ENCODE measurements at places on chromosomes 3 and 15.

DNA sequence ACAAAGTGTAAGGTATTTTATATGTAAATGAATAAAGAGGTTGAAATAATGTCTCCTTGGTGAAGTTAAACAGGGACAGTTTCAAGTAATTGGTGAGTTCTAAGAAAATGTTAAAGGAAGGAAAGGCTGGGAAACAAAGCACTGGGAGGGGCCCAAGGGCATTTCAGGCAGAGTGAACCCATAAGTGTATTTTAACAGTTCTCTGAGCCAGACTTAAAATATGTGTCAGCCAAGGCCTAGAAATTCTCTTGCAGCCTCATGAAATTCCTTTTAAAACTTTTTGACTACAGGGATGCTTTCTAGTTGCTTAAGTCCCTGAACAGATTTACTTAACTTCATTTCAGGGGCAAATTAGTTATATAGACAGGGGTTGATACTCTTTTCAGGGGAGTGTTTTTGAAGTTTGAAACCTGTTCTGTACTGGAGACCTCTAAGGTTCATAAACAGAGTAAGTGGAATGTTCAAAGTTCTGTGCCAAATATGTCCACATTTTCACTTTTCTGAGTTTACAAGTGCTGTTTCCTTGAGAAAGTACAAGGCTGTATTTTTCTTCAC lies 77.6 kb downstream of the GALK2 start:
- DNase-seq: peak; percentile 66

DNA sequence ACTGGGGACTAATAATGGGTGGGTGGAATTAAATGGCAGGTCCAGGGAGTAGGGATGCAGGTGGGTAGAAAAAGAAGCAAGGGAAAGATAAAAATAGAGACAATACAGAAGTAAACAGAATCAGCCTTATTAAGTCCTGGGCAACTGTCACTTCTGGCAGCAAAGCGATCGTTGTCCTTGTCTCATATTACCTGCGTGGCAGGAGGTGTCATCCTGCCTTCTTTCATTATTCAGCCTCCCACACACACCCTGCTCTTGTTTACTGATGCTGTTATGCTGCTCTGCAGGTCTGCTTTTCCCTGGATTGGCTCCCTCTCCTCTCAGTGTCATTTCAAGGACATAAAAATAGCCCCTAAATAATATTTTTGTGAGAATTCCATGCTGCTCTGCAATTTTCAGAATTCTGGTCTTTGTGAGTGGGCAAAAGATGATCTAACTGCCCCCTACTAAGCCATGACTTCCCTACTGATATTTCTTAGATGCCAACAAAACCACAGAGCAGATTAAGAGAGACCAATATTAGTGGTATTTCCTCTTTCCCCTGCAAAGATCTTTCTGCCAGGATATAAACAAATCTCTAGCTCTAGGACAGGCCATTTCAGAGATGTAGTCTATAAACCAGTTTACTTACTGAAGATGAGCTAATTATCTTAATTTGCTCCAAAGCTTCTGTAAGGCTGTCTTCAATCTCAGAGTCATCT lies 8.5 kb downstream of the VEPH1 start:
- no peak for DNase-seq

GRCh38 chr3:70550723-70551319 lies 238.4 kb upstream of the MDFIC2 start:
- DNase-seq: peak; percentile 43

GRCh38 chr3:154786724-154787123 lies 293.4 kb upstream of the MME start:
- no peak for DNase-seq

DNA sequence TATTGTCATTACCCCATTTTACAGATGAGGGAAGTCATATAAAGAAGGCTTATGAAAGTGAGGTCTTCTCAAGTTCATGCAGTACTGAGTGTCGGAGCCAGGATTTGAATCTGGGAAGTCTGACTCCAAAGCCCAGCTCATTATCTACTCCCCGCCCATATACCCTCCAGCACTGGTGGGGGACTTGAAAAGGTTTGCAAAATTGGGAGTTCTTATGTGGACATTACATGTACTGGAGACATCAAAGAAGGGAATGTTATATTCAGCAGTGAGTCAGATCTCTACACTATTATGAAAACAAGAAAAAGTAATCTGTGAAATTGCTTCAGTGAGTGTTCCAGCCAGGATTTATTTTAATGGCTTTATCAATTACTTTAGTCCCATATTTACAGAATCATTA lies 185.2 kb upstream of the CADPS start:
- DNase-seq: no peak

DNA sequence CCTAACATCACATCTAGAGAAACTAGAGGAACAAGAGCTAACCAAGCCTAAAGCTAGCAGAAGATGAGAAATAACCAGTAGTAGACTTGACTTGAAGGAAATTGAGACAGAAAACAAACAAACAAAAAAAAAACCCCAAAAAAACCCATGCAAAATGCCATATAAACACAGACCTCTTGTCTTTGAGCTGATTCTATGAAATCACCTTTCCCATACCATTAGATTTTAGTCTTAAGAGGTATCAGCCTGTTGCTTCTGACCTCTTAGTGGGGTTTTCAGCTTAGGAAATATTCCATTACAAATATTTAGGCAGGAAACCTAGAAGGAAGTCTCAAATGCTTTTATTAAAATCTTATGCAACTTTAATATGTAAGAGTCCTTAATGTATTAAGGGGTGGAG lies 23.9 kb upstream of the ST3GAL6 start:
- no peak for DNase-seq

- no peak for DNase-seq
These were observed 545.0 kb downstream of the SI start for GRCh38 chr3:164533275-164533674.

GRCh38 chr15:53759411-53759931 lies at the start of gene WDR72:
Gene WDR72, minus strand, starts transcription at chr15:53759663. Its CDS starts 26,514 bp downstream, at chr15:53733149.
- DNase-seq: peak; percentile 51

DNA sequence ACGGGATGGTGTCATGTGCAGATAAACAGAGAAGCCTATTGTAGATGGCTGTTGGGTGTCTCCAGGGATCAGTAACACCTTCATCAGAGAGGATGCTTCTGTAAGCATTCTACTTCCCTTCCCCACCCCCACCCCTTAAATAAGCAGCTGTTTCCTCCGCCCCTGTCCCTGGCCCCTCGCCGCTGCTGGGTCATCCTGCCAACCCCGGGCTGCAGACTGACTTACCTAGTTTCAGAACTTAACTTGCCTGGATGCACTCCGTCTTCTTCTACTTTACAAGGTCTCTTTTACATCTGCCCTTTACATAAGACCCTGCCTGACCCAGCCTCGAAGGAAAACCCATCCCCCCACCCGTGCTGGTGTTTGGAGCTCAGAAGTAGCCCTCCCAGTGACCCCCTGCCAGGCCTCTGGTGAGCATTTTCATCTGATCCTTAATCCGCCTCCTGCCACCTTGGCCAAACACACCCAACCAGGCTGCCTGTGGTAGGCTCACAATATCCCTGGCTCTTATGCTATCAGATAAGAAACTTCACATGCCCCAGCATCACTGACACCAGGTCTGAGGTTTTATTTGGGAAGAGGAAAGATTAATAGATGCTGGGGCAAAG lies 103.0 kb upstream of the HES1 start:
- peak; percentile 24 for DNase-seq

DNA sequence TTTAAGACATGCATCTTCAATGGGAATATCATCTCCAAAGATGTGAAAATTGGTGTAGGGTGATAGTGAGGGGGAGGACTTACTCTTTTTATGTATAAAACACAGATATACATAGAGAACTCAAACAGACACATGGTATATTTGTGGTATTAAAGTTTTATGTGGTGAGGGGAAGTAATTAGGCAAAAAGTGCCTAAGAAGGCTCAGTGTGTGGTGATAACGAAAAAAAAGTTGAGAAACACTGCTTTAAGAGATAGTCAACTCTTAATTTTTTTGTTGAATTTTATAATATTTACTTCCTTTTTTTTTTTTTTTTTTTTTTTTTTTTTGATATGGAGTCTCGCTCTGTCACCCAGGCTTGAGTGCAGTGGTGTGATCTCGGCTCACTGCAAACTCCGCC lies 174.2 kb upstream of the FRMD4B start:
- DNase-seq: no peak

DNA sequence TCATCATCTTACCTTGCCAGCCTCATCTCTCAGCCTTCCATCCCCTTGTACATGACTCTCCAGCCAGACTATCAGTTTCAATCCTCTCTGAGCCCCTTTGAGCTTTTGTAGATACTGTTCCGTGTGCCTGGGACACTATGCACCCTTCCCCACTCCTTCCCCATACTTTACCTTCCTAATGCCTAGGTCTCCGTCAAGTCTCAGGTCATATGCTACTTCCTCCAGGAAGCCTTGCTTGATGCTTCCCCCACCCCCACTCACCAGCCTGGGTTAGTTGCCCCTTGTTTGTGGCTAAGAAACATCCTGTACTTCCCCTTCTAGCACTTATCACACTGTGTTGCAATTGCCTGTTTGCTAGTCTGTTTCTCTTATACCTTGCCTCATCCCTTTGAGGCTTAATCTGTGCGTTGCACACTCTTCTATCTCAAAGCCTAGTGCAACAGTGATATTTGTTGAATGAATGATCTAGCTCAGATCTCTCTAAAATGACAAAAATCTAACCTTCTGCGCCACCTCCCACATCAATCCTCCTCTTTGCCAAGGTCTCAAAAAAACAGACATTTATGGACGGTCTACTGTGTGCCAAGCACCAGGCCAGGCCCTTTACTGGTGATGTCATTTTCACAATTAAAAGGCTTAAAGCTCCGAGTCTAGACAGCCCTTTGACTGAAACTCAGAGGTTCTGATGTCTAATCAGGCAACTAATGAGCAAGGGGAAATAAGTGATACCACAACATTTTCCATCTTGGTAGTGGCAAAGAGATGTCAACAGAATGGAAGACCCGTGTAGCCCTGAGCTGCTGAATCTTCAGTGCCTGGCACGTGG lies 6.5 kb upstream of the USP3 start:
- no peak for DNase-seq

DNA sequence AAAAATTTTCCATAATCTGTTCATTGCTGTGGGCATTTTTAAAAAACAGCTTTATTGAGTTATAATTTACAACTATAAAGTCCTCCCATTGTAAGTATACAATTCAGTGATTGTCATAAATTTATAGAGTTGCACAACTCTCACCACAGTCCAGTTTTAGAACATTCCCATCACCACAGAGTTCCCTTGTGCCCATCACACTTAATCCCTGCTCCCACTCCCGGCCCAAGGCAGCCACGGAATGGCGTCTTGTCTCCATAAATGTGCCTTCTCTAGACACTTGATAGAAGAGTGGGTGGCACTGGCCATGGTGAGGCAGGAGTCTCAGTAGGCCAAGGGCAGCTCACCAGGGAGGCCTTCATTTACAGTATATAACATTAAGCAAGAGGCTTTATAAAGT lies 6.3 kb downstream of the TSEN2 start:
- DNase-seq: no peak

DNA sequence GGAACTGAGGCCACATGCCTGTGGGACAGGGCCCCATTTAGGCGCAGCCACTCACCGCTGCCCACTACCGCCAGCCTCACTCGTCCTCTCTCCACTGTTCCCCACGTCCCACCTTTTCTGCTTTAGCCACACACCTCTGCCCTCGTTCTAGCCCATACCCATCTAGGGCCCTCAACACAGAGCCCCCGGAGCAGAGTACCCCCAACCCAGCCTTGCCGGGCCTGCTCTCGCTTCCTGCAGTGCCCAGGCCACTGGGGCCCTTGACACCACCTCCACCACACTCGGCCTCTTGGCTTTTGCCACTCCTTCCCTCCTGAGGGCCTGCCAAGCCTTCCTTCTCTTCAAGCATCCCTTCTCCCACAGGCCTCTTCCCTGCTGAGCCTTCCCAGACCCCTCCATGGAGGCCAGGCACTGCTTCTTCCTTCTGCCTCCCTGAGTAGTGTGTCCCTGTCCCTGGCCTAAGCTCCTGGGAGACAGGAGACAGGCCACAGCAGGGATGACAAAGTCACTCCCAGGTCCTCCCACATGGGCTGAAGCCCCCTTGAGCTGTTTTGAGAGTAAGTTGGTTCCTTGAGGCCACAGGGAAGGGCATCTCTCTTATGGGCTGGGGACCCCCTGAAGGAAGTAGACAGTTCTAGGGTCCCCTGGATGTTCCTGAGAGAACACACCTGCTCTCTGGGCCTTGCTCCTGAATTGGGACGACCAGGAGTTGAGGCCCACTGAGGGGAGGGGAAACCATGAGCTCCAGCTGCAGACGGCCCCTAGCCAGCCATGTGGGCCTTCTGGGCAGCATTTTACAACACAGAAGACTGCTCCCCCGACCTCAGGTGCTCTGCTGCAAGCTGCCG lies 4.4 kb downstream of the PRSS50 start:
- no peak for DNase-seq

DNA sequence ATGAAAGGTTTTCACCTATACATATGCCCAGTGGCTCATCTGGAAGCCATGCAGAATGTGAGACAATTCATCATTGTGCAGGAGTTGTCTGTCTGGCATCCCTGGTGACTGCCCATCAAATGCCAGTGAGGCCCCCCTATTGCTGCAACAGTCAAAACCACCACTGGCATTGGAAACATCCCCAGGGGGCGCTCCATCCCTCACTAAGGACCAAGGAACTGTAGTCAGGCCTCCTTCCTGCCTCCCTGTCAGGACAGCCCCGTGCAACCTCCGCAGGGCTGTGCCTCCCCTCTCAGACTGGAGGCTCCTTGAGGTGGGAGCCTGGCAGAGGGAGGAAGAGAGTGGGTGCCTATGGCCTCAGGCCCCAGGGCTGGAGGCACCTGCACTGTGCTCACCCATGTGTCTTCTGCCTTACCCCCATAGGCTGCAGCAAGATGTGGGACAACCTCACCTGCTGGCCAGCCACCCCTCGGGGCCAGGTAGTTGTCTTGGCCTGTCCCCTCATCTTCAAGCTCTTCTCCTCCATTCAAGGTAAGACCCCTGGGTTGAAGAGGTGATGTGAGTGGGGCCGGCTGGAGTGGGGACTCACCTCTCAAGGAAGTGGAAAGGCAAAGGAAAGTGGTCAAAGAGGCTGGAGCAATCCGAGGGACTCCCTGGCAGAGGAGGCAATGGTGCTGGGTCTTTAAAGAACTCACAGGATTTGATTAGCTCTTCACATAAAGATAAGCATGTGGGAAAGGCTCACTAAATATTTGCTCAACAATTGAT lies 16.5 kb downstream of the VIPR1 start:
- no peak for DNase-seq

DNA sequence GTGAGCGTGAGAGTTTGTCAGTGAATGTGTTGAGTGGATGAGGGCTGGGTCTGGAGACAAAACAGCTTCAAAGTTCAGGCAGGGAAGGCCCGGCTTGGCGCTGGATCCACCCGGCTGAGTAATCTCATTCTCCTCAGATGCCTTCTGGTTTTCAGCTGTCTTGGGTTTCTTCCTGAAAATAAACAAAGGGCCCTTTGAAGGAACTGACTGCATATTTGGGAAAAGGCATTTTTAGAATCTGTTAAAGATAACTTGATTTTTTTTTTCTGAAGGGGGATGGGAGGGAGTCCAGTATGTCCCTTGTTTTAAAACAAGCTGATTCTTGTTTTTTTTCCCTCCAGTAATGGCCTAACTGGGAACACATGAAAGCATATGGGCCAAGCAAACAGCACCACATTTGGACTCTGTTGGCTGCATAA lies 86.4 kb downstream of the TIGIT start:
- peak; percentile 35 for DNase-seq

DNA sequence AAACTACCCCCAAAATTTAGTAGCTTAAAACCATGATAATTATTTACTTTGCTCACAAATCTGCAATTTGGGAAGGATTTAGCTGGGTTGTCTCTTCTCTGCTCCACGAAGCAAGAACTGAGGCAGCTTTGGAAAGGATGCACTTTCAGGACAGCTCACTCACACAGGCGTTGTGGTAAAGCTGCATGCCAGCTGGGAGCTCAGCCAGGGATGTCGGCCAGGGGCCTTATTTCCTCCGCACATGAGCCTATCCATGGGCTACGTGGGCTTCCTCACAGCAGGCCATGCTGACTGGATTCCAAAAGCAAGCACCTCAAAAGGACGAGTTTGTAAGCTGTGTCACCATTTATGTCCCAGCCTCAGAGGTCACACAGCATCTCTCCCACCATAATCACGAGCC lies 301.3 kb upstream of the IGF1R start:
- peak; percentile 31 for DNase-seq

Data from lung (tissue), 17 donors.